ENCODE measurements at places on chromosomes 1 and 21.

DNA sequence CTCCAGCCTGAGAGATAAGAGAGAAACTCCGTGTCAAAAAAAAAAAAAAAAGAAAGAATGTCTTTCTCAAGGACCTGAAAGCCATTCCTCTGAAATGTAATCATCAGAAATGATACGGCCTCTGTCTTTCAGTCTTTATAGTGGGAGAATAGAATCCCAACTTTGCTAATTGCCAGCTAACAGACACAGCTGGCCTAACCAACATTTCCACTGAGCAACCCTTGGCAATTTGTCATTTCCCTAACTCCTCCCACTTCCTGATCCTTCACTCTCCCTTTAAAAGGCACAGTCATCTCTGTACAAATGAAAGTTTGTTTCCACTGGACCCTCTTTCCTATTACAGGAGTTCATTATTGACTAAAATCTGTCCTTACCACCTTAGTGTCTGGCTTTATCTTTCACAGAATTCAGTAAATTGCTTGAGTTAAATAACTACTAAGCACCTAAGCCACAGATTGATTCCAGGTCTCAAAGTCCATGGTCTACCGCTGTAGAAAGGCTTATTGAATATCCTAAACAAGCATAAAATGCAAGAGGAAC is 4.3 kb upstream of the CBR1 start:
- DNase-seq: peak; percentile 75

DNA sequence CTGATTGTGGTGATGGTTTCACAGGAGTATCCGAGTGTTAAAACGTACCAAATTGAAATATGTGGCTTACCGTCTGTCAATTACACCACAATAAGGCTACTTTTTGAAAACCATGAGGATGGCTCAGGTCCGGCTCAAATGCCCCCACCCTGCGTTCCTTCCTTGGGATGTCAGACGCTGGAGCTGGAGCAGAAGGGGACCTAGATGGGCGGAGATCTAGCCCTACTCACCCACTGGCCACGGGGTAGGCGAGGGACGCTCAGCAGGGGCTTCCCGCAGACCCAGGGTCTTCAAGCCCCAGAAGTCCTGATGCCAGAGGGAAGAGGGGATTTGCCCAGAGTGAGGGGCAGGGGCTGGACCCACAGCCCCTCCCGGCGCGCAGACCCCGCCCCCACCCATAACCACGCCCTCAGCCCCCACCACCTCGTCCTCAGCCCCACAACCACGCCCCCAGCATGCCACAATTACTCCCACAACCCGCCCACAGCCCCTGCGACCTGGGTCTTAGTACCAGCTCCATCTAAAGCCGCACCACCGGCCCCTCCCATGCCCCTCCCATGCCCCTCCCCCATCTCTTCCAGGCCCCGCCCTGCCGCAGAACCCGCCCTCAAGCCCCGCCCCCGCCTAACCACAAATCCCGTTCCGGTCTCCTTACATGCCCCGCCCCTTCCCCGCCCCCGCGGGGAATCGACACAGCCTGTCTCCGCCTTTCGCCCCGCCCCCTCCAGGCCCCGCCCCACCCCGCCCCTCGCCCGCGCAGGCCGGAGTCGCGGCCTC is at the start of gene LRRC3:
Gene LRRC3 (plus strand): TSS at position 764 of the 777 bp plus-strand sequence. CDS start 1,135 bp downstream, outside the sequence.
- peak; percentile 92 for DNase-seq

GRCh38 chr1:6427441-6428390 is 3.1 kb downstream of the ESPN start:
- DNase-seq: no peak

- no peak for DNase-seq
These were observed 302.5 kb downstream of the LTN1 start for GRCh38 chr21:28690196-28690595.

DNA sequence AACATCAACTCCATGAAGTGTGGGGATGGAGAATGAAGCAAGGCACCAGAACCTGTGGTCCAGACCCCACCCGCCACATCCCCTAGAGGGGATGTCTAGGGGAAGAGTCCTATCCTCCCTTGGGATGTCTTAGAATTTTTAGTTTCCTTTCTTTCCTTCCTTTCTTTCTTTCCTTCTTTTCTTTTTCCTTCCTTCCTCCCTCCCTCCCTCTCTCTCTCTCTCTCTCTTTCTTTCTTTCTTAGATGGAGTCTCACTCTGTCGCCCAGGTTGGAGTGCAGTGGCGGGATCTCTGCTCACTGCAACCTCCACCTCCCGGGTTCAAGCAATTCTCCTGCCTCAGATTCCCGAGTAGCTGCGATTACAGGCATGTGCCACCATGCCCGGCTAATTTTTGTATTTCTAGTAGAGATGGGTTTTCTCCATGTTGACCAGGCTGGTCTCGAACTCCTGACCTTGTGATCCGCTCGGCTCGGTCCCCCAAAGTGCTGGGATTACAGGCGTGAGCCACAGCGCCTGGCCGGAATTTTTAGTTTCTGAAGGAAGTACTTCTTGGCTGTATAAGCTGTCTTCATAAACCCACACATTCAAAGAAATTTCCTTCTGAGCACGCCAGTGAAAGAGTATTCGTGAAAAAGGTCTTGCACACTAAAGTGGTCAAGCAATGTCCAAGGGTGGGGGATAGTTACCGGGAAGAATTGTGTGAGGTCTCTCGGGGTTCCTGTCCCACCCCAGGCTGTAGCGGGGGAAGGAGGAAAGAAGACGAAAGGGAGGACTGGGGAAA is 20.8 kb upstream of the LEFTY2 start:
- DNase-seq: no peak

GRCh38 chr1:17372955-17373354 is 959 bp downstream of the PADI6 start:
- DNase-seq: no peak

GRCh38 chr1:27086026-27086425 is 68.9 kb downstream of the SLC9A1 start:
- DNase-seq: peak; percentile 23

DNA sequence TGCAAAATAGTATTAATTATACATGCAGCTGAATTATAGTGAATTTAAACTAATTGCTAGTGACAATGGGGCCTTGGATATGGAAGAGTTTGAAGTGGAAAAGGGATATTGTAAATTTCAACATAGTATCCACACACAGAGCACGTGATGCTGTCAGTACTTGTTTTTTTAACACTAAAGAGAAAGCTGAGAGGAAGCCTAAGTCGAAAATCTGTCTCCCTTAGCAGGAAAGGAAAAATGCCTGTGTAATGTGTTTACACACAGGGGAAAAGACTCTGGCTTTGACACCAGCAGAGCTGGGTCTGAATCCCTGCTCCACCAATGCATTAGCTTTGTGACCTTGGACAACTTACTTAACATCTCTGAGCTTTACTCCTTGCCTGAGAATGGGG is 42.6 kb downstream of the PCSK9 start:
- no peak for DNase-seq

GRCh38 chr1:200962631-200963030 is 60.9 kb downstream of the KIF21B start:
- no peak for DNase-seq

DNA sequence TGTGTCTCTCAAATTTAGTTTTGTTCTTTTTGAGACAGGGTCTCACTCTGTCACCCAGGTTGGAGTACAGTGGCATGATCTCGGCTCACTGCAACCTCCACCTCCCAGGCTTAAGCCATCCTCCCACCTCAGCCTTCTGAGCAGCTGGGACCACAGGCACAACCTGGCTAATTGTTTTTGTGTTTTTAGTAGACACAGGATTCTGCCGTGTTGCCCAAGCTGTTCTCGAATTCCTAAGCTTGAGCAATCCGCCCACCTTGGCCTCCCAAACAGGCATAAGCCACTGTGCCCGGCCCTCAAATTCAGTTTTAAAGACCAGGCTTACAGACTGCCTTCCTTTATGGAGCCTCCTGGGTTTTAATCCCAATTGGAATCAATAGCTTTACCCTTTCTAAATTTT is 83.7 kb upstream of the SELENON start:
- DNase-seq: no peak

DNA sequence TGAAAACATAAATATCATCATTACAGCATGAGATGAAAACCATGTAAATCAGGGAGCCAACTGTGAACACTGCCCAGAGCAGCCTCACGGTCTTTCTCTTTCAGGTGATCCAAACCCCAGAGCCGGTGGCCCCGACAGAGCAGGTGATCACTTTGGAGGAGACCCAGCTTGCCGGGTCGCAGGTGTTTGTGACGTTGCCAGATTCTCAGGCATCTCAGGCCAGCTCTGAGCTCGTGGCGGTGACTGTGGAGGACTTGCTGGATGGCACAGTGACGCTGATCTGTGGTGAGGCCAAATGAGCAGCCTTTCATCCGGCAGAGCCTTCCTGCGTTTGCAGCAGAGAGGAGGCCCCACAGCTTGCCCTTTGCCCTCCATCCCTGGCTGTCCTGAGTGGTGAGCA is 37.2 kb upstream of the EPHA8 start:
- no peak for DNase-seq

- no peak for DNase-seq
These were observed 2.1 kb downstream of the PLD5 start for GRCh38 chr1:242522304-242522945.

DNA sequence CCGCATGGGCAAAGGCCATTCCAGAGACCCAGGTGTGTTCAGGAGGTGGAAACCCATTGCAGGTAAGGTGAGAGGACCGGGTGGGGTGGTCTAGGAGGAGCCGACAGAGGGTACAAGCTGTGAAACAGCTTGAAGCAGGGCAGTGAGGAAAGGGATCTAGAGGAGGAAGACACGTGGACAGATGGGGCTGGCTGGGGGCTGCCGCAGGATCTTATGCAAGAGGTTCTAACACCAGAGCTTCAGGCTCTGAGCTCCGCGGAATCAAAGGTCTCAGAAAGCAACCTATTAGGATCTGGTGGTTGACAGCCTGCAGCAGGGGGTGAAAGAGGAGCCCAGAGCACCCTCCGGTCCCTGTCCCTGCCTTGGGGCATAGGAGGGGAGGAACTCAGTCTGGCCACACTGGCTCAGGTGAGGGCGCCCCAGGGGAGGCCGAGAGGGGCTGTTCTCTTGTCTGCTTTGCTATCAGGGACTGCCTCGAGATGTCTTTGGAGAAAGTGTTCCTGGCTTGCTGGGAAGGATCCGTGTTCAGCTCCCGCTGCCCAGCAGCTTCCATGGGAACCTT is 1.9 kb downstream of the TFF1 start:
- no peak for DNase-seq

GRCh38 chr1:101185421-101185820 is 51.4 kb upstream of the S1PR1 start:
- no peak for DNase-seq

GRCh38 chr1:59015708-59016107 is 231.9 kb upstream of the JUN start:
- no peak for DNase-seq

DNA sequence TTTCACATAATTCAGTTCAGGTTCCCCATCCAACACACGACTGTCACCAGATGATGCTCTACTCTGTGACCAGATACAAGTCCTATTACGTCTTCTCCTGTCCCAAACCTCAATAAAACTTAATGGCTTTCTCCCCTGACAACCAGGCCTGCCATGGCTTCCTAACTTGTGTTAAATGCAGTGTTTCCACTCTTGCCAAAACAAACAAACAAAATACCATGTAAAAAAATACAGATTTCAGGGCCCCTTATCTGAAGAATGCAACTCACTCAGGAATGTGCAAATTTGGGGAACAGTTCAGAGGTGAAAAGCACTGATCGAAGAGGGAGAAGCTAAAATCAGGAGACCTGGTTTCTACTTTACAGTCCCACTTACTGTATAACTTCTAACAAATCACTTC is 863 bp upstream of the NUF2 start:
- DNase-seq: no peak

DNA sequence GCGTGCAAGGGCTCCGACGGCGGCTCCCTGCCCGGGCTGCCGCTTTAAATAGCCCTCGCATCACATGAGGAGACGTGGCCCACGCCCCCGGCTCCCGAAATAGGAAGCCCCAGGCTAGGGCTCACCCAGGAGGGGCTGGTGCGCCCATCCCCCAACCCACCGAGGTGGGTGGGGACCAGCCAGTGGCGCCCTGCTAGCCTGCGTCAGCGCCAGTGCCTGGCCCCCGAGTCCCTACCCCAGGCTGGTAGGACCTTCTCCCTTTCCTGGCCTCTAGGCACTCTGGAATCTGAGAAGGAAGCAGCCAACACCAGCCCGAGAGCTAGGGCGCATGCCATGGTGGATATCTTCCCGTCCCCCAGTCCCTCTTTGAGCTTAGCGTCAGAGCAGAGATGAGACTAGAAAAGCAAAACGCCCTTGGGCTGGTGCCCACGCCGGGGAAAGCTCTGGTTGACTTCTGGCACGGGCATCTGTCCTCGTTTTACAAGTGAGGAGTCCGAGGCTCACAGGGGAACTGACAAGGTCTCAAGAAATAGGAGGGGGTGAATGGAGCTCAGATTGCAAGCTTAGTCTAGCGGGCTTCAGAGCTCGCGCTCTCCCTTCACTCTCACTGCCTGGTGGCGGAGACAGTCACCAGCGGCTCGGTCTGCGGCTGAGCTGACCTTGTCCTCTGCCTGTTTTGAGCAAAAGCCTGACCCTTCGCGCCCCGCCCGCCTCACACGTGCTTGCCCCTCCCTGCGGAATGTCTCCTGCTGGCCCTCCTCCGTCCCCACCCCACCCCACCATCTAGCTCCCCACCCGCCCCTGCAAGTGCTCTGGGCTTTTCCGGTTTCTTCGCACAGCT is at the start of gene FABP3:
Gene FABP3 (minus strand): TSS at position 21 of the 841 bp plus-strand sequence. CDS start 62 bp downstream, outside the sequence.
- DNase-seq: peak; percentile 17

DNA sequence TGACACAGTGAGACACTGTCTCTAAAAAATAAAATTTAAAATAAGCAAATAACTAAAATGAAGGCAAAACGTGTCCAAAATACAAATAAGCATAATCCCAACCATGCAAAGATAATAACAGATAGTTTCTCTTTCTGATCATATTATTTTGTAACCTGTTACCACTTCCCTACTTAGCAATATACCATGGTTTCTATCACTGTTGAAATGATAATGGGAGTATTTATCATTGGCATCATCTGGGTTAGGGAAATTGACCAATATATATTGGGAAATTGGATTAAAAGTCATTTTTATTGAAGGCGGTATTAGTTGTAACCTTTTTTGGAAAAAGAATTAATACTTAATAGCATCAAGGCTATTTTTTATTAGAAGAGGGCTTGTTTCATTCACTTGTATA is 47.0 kb downstream of the USP25 start:
- no peak for DNase-seq

GRCh38 chr1:11487196-11487751 is 8.3 kb downstream of the DISP3 start:
- DNase-seq: no peak

- DNase-seq: peak; percentile 76
These were observed 61.7 kb downstream of the CASQ2 start for GRCh38 chr1:115706587-115707425.

DNA sequence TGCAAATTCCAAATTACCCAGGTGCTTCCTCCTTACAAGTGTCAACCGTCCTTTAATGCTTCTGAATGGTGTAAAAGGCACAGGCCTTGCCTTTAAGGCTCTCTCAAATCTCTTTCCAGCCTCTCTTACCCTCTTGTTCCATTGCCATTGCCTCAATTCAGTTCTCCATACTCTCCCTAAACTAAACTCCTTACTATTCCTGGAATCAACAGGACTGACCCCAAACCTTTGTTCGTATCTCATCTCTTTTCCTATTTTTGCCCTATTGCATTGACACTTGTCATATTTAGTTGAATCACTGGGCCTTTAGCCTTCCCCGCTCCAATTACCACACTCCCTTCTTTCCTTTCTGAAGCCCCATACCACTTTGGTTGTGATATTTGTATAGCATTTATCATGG is 3.9 kb upstream of the CD55 start:
- no peak for DNase-seq
